Dorsolateral prefrontal cortex (tissue), 122 donors: ENCODE measurements at places on chromosomes 11 and 22. TPM values are rescaled to one million over a fixed set of nuclear protein-coding genes. Genes with fewer than 3 reads are reported as not detected.
A peak's percentile ranks its signal among the peaks of the same experiment; 100 is the strongest.

GRCh38 chr22:35687461-35687860 is 30.2 kb upstream of the APOL5 start:
- no peak for DNase-seq

CASP4 gene
- 11.5 TPM for total RNA-seq

CRYAB gene
- total RNA-seq = 1,037 TPM

- DNase-seq = no peak
Measured at GRCh38 chr11:76756341-76756741, 26.8 kb upstream of the TSKU start.

- DNase-seq = no peak
Measured at GRCh38 chr22:46104881-46105493, 45.3 kb upstream of the PPARA start.

DNA sequence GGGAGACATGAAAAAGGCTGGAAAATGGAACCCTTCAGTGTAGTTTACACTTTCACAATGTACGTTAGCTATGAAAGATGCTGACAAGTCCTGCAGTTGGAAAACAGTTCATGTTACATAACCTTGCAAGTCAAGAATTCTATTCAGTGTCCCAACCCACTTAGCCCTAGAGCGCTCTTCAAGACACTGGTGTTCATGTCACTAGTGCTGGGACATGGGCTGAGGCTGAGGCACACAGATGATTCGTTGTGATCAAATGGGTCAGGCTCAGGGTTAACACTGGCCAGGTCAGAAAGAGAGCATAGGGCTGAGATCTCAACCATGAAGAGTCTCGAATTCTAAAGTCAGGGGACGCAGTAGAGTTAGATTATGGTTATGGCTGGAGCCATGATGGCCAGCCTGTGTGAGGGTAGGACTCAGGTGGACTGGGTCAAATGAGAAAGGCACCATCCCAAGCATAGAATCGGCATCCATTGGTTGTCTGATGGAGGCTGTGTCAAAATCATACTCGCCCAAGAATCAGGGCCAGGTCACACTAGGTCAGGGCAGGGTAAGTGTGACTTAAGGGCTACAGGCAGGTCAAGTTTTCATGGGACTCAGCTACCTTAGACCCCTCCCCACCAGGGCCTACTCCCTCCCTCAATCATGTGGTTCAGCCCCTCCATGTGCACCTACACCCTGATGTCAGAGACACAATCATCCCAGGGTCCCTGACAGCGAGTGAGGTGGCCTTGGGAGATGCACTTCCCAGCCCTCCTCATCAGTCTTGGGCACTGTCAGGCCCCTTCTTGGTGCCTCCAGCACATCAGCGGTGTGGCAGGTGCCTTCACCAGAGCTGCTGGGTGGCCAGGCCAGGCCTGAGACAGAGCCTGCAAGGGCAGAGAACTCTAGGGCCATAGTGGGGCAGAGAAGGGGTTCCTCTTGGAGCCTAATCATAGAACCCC is 20.2 kb downstream of the IGLL5 start:
- no peak for DNase-seq

IL18 gene
- 9.0 TPM for total RNA-seq

OR10V1 gene
- not detected for total RNA-seq

GRCh38 chr11:92302770-92303169 is 78.2 kb downstream of the FAT3 start:
- DNase-seq = no peak

PHETA2 gene
- 1.6 TPM for total RNA-seq

C11orf86 gene
- total RNA-seq = not detected

DNA sequence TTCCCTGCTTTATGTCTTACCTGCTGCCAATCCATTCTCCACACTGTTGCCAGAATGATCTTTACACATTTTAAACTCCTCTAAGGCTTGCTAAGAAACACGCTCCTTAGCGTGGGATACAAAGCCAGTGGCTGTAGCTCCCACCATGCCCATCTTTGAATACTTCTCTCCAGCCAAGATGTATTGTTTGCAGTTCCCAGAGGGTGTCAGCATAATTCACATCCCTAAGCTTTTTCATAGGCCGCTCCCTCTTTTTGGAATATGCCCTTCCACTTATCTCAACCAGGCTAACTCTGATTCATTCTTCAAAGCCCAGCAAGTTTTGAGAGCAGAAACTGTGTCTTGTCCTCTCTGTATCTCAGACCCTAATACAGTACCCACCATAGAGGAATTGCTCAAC is 8.1 kb upstream of the UPK2 start:
- DNase-seq = no peak

DNA sequence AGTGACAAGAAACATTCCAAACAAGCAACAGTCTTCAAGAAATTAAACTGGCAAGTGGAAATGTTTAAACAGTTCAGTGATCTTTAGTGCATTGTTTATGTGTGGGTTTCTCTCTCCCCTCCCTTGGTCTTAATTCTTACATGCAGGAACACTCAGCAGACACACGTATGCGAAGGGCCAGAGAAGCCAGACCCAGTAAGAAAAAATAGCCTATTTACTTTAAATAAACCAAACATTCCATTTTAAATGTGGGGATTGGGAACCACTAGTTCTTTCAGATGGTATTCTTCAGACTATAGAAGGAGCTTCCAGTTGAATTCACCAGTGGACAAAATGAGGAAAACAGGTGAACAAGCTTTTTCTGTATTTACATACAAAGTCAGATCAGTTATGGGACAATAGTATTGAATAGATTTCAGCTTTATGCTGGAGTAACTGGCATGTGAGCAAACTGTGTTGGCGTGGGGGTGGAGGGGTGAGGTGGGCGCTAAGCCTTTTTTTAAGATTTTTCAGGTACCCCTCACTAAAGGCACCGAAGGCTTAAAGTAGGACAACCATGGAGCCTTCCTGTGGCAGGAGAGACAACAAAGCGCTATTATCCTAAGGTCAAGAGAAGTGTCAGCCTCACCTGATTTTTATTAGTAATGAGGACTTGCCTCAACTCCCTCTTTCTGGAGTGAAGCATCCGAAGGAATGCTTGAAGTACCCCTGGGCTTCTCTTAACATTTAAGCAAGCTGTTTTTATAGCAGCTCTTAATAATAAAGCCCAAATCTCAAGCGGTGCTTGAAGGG is 6.0 kb downstream of the MALAT1 start:
- DNase-seq = peak; percentile 13

- peak; percentile 16 for DNase-seq
Measured at GRCh38 chr22:37492428-37493344, 6.5 kb upstream of the MFNG start.

DYNC2H1 gene
- 33.5 TPM for total RNA-seq

OPCML gene
- total RNA-seq = 227 TPM

NXPE1 gene
- total RNA-seq = not detected

MACROD1 gene
- 34.6 TPM for total RNA-seq

CASP1 gene
- 9.9 TPM for total RNA-seq

DNA sequence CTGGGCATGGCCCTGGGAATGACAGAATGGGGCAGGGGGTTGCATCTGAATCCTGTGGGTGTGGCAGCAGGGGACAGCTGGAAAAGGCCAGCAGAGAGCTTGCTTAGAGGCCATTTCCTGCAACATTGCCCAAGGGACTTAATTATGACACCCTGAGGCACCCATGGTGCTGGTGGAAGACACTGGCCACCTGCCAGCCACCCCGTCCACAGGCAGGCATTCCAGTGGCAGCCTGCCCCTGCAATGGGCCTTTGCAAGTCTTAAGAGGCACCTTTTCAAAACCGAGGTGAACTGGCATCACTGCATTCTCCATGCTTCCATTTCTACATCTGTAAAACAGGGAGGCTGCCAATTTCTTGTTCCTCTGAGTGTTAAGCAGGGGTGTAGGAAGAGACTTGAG is 21.6 kb upstream of the SUSD2 start:
- DNase-seq = no peak

MOGAT2 gene
- not detected for total RNA-seq

DNA sequence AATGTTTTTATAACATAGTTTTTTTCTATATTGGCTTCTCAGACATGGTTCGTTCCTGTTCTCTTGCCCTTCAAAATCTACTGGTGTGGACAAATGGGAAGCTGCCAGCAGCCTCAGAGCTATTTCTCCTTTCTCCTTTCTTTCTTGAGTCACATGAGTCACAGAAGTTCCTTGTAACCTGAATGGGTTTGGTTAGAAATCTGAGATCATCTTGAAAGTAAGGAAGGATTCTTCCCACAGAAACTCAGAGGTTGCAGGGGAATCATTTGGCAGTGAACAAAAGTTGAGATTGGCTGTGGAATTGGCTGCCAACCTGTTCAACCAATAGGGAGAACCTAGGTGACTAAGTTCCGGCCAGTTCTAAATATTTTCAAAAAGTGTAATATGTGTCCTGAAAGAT is 12.5 kb downstream of the PLET1 start:
- DNase-seq = no peak

- no peak for DNase-seq
Measured at GRCh38 chr22:31637891-31638618, 24.0 kb downstream of the PISD start.

DNA sequence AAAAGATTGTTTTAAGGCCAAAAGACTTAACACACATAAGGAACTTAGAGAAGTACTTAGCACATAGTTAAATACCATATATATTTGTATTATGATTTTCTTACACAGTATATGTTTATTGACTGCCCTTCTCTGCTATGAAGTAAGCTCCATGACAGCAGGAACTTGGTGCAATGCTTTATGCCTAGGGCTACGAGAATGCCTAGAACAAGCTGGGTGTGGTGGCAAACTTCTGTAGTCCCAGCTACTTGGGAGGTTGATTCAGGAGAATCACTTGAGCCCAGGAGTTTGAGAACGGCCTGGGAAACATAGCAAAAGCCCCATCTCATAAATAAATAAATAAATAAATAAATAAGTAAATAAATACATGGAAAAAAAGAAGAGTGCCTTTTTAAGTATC is 1.9 kb downstream of the SLC5A12 start:
- no peak for DNase-seq

- no peak for DNase-seq
Measured at GRCh38 chr11:38446336-38446735, 1848.3 kb upstream of the RAG2 start.
